ENCODE measurements at places on chromosomes 11 and 22. TPM values are rescaled to one million over a fixed set of nuclear protein-coding genes. Genes with fewer than 3 reads are reported as not detected.

- DNase-seq: no peak
Observed at GRCh38 chr11:108967571-108967970, 302.7 kb downstream of the DDX10 start.

DNA sequence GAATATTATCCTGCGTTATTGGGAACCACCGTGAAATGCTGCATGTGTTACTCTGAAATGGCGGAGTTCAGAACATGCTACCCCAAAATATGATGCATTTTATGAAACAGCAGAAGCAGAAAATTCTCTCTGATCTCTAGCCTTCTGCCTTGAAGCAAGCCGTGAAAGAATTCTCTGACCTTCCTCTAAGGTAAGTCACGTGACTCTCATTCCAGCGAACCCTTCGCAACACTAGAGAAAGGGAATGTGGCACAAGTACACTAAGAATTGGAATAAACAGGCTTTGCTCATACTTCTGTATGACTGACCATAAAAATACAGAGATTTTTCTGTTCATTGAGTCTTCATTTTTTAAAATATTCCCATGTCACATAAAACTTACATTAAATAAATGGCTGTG is 805.6 kb upstream of the LRRC4C start:
- no peak for DNase-seq

Gene APIP
- polyA plus RNA-seq: 53.6 TPM

Gene FOSL1
- polyA plus RNA-seq: 0.37 TPM

- no peak for DNase-seq
Observed at GRCh38 chr22:33114565-33114964, 56.4 kb upstream of the SYN3 start.

Gene THOC5
- polyA plus RNA-seq: 23.1 TPM

Gene IGSF9B
- polyA plus RNA-seq: 0.86 TPM

DNA sequence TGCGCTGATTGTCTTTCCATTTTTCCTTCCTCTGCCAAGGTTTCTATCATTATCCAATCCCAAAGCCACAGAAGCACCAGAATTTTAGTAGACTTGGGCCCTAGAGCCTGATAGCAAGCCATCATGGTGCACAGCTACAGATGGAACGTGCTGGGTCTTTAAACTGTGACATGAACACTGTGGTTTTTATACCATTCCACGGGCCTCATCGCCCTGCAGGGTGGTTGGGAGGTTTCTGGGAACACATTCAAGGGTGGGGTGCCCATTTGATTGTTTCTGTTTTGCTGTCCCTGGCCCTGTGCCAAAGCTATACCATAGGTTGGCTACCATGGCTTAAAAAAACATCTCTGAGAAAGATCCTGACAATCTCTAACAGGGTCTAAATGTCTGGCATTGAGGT is 151.9 kb downstream of the CACNA1I start:
- no peak for DNase-seq

Gene TP53AIP1
- 5.3 TPM for polyA plus RNA-seq

Gene OR10G8
- not detected for polyA plus RNA-seq

Measured in kidney (tissue), 22 donors.